ENCODE measurements at places on chromosomes 6 and 20. TPM values are rescaled to one million over a fixed set of nuclear protein-coding genes. Genes with fewer than 3 reads are reported as not detected.

The ECT2L gene
- total RNA-seq, result 0.21 TPM

The KIF25 gene
- not detected for total RNA-seq

The SIRPB1 gene
- total RNA-seq, result 2.3 TPM

The CSTF1 gene
- total RNA-seq, result 25.9 TPM

The HLA-A gene
- 566 TPM for total RNA-seq

The OTOR gene
- total RNA-seq, result not detected

The TRMT11 gene
- total RNA-seq, result 40.8 TPM

The CLPSL1 gene
- total RNA-seq, result not detected

The PRR18 gene
- 0.60 TPM for total RNA-seq

The KCNK16 gene
- total RNA-seq, result not detected

The DCDC2 gene
- not detected for total RNA-seq

The CST4 gene
- not detected for total RNA-seq

The PKHD1 gene
- total RNA-seq, result under 0.01 TPM

The LGSN gene
- not detected for total RNA-seq

Data from tibial nerve (tissue), 4 donors.